Dermis microvascular lymphatic vessel endothelial cell (primary cell): ENCODE measurements at places on chromosomes 2 and 18.
A peak's percentile ranks its signal among the peaks of the same experiment; 100 is the strongest.

DNA sequence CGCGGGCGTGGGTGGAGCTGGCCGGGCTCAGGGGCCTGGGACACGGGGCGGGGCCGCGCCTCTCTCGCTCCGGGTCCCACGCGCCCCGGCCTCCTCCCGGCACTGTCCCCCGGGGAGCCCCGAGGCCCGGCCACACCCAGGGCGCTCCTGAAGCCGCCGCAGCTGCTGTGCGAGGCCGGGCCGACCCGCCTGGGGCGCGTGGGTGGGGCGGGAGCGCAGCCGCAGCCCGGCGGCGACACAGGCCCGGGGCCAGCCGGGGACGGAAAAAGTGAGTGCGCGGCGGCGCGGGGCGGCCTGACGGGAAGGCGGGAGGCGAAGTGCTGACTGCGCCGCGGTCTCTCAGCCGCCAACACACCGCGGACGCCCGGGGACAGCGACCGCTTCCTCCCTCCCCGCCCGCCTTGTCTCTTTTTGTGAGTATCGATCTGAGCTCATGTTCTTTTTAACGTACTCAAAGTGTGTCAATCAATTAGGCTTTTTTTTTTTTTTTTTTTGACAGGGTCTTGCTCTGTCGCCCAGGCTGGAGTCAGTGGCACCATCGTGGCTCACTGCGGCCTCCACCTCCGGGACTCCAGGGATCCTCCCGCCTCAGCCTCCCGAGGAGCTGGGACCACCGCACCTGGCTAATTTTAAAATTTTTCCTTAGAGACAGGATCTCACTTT is 14.5 kb downstream of the PDCD1 start:
- peak; percentile 51 for DNase-seq

DNA sequence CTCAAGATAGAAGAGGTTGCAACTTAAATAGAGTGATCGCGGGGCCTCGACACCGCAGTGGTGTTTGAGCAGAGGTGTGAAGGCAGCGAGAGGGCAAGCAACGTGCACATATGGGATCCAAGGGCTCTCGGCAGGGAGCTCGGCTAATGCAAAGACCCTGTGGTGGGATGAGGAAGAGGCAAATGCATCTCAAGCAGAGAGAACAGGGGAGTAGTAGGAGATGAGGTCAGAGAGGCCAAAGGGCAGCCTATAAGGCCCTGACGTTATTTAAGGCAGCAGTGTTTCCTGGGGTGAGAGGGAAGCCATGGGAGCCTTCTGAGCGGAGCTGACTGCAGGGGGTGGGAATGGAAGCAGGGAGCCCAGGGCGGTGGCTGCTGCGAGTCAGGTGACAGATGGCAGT is 74.5 kb downstream of the MRPS9 start:
- DNase-seq: no peak

DNA sequence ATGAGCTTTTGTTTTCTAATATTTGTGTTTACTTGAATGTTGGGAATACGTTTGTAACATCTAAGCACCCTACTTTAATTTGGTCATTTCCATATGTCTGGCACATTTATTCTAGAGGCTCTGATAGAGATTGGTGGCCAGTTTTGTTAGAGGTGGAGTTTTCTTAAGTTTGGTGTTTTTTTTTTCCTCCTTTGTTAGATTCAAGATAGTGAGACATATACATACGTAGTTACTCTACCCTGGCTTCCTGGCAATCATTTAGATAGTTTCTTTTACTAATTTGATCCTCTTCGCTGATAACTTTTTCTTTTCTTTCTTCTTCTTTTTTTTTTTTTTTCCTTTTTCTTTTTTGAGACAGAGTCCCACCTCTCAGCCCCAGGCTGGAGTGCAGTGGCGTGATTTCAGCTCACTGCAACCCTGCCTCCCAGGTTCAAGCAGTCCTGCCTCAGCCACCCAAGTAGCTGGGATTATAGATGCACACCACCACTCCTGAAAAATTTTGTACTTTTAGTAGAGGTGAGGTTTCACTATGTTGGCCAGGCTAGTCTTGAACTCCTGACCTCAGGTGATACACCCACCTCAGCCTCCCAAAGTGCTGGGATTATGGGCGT is 26.6 kb downstream of the SMCHD1 start:
- no peak for DNase-seq

DNA sequence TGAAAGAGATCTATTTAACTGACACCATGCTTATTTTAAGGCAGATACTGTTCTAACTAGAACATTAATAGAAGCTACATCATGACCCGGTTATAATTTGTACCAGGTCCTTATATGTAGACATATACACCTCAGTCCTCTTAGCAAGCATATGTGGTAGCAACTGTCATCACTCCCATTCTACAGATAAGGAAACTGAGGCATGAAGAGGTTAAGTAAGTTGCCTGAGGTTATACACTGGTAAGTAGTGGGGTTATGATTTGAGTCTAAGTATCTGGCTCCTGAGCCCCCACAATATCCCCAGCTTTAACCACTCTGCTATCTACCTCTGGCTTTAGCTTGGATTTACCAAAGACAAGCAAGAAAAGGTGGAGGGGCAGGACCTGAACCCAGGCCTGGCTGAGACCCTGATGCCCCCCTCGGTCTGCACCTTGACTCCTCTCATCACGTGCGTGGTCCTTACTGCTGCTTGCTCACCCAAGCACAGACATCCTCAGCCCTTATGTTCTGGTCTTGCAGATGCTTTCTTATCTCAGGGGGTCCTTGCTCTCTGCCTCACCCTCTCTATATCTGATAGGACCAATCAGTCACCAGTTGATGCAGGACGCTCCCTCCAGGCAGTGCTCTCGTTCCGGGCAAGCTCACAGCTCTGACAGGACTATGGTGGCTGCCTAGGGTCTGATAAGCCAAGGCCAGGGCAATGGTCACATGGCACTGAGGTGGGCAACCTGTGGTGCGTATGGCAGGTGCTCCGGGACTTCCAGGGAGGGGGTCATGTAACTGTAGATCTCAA is 4.0 kb downstream of the DYSF start:
- DNase-seq: no peak

GRCh38 chr2:233487748-233488345 is 78.7 kb downstream of the USP40 start:
- DNase-seq: no peak
